Renal cortex interstitium (tissue), 15 donors: ENCODE measurements at places on chromosomes 3 and 15. TPM values are rescaled to one million over a fixed set of nuclear protein-coding genes. Genes with fewer than 3 reads are reported as not detected.

- no peak for DNase-seq
Observed at GRCh38 chr3:139674571-139675260, 3.1 kb downstream of the NMNAT3 start.

DNA sequence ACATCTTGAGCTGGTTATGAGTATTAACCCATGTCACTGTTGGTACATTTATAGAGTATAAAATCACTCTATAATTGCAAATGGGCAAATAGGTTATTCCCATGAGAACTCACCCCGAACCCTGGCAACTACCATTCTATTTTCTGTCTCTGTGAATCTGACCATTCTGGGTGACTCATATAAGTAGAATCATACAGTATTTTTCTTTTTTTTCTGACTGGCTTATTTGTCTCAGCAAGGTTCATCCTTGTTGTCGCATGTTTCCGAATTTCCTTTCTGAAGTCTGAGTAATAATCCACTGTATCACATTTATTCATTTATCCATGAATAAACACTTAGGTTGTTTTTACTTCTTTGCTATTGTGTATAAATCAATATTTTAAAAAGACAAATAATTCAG lies 59.9 kb upstream of the CHRM5 start:
- DNase-seq: no peak

- DNase-seq: no peak
Observed at GRCh38 chr15:69962561-69962960, 135.2 kb downstream of the TLE3 start.

DNA sequence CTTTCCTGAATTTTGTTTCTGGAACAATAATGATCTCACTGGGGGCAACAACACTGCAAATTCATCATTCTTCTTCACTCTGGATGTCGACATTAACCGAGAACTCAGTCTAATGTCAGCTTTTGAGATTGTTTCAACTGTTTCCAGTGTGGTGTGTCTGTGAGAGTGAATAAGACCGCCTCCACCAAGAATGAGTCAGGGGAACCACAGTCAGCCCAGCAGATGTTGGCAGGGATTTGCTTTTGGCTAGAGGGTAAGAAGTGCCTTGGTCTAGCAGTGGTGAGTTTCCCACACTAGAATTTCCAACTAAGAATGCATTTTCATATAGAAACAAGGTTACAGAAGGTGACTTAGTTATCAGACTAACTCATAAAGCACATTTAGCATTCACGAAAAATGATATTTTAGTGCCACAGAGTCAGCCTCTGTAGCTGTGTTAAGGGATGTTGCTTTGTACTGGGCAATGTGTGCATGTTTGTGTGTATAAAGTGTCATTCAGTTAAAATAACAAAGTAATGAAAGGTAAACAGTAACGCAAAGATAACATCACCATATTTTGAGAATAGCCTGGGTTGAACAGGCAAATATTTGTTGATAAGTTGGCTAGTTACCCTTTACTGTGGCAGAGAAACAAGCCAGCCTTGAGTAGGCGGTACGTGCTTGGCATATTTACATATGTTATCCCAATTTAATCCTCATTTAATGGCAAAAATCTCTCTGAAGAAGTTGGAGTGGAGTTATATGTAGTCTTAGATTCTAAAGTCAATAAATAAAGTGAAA lies 33.8 kb downstream of the DRD3 start:
- DNase-seq: no peak

- no peak for DNase-seq
Observed at GRCh38 chr3:161212906-161213305, 8.2 kb upstream of the NMD3 start.

GRCh38 chr3:16916840-16917239 lies 32.1 kb downstream of the PLCL2 start:
- DNase-seq: no peak

Gene ISLR
- polyA plus RNA-seq: 77.4 TPM

Gene KBTBD8
- 2.0 TPM for polyA plus RNA-seq

Gene STRIT1
- 1.7 TPM for polyA plus RNA-seq

Gene SOX14
- polyA plus RNA-seq: not detected
